CD4-positive, alpha-beta T cell treated with Interleukin-1 beta for 1 hour (primary cell): ENCODE measurements at places on chromosomes 12 and 14.

GRCh38 chr12:121036810-121037326, 2.2 kb downstream of the OASL start:
- peak; percentile 60 for DNase-seq

GRCh38 chr14:96949594-96949993, 152.4 kb downstream of the VRK1 start:
- no peak for DNase-seq

DNA sequence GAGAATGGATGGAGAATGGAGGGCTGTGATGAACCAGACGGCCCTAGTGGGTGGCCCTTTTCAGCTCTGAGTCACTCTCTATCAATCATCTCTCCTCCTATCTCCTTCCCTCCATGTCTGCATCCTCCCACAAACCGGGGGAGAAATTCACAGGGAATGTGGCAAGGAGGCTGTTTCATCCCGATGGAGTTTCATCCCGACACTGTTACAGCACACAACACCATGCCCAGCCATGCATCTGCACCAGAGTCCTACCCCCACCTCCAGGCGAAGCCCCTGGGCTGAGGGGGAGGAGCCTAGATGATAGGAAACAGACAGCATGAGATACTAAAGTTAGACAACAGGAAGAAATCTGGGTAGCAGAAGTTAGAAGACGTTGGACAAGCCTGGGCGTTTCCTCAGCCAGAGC, 20.8 kb downstream of the SLC8B1 start:
- no peak for DNase-seq

GRCh38 chr12:28217805-28218204, 27.5 kb downstream of the CCDC91 start:
- DNase-seq, result no peak

- peak; percentile 30 for DNase-seq
Measured at GRCh38 chr12:50220363-50220995, 53.3 kb upstream of the CERS5 start.

DNA sequence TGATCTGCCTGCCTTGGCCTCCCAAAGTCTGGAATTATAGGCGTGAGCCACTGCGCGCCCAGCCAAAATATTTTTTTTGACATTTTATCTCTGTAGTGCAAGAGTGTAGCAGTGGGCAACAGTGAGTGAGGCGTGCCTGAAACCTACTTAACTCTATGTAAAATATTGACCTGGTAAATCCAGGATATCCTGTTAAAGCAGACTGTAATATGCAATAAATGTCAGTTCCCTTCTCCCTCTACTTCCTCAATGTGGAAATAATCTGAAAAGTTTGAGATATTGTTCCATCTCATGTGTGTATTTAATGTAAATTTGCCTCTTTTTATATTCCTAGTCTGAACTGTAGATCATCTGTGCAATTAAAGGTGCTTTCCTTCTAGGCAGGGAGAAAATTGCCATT, 9.5 kb upstream of the CDK17 start:
- no peak for DNase-seq

- DNase-seq, result no peak
Measured at GRCh38 chr14:63454436-63454835, 88.7 kb downstream of the PPP2R5E start.

DNA sequence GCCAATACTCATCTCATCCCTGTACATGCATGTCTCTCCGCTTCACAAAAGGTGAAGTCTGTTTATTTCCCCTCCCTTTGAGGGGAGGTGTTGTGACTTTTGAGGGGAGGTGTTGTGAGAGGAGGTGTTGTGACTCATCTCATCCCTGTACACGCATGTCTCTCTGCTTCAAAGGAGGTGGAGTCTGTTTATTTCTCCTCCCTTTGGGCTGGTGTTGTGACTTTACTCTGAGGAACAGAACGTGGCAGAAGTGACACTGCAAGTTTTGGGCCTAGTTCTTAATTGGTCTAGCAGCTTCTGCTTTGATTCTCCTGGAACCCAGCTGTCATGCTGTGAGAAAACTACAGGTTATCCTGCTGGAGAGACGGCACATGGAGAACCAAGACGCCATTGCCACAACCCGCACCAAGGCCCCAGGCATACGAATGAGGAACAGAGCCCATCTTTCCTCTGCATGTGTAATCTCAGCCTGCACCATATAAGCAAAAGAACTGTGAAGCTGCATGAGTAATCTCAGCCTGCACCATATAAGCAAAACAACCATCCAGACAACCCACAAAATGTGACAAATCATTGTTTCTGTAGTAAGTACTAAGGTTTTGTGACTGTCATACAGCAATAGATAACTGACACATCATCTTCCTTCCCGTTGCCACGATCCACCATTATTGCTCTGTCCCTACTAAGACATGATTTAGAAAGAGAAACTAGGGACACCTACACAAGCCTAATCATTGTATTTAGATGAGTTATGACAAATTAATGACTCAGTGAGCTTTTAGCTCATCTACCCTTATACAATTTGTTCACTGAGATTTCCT, 30.0 kb downstream of the GALNT4 start:
- peak; percentile 8 for DNase-seq

DNA sequence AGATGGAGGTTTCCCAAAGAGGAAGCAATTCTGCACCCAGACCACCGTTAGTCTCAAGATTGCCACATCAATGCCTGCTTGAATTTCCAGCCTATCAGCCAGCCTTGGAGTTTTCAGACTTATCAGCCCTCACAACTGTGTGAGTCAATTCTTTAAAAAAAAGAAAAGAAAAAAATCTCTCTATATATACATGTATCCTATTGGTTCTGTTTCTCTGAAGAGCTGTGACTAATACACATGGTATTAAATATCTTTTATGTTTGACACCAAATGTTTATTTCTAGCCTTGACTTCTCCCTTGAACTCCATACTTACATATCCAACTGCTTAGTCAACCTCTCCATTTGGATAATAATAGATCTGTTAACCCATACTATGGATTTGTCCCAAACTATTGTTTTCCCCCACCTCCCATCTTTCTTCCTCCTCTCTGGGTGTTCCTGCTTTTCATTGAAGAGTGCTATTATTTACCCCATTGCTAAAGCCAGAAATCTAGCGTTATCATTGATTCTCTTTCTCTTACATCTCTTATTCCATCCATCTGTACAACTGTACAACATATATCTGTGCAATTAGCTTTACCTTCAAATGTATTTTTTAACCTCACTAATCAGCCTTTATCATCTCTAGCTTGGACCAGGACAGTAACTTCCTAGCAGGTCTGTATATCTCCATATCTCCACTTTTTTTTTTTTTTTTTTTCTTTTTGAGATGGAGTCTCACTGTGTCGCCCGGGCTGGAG, 22.7 kb upstream of the EID3 start:
- DNase-seq, result no peak

- no peak for DNase-seq
Measured at GRCh38 chr12:62839869-62840660, 94.9 kb downstream of the PPM1H start.

GRCh38 chr12:12807970-12808702, 5.0 kb upstream of the DDX47 start:
- DNase-seq, result peak; percentile 76

DNA sequence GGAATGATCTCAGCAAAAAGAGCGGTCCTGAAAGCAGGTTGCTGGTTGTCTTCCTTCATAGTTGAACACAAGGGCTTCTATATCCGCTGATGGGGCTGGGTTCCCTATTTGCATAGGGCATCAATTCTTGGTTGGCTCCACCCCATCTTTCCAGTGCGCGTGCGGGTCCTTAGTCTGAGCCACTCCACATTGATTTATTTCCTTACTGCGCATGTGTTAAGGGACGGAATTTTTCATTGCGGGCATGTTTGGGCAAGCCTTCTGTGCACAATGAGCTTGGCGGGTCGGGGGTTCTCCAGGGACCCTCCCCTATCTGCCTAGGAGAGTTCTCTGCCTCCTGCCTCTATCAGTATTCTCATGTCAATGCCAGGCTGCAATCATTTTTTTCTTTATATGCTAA, 21.2 kb upstream of the DLGAP5 start:
- no peak for DNase-seq

GRCh38 chr12:23707270-23707669, 242.2 kb downstream of the SOX5 start:
- no peak for DNase-seq

DNA sequence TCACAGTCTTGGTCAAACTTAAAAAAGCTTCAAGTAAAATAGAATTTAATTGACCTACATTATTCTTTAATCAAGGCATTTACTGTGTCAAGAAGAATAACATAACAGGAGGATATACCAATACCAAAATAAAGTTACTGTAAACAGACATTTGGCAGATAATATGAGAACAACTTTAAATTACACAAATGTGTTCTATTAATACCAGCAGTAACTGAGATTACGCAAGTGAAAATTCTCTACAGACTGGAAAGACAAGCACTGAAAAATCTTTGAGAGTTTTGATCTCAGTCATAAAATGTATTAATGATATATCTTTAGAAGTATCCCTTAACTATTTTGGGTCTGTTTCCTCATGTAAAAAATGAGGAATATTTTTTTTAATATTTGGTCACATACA, 169.2 kb upstream of the SOX5 start:
- DNase-seq, result no peak

DNA sequence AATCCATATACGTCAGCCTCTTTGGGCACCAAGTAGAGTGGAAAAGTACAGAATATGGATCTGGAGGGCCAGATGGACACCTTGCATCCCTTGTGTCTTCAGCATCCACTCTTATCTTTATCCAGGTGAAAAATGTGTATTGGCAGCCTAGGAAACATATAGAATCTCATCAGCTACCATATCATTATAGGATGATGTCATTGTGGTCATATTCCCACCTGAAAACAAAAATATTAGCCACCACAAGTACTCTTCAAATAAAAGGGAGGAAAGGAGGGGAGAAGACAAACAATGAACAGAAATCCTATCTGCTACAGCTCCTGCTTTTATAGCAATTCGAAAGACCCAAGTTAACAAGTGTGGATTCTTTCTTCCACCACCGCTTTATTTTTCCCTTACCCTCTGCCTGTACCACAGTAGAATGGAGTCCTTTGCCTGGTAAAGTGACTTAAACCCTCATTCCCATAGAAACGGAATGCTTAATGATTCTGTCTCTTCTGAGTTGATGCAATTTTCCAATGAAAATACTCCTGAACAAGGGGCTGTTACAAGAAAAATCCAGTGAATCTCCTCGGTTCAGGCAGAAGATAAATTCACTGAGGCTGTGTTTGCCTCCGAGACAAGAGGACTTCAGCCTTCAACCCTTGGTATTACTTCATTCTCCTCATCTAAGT, 13.8 kb upstream of the IL26 start:
- no peak for DNase-seq

GRCh38 chr12:123886931-123887582, 85.6 kb downstream of the CCDC92 start:
- no peak for DNase-seq

DNA sequence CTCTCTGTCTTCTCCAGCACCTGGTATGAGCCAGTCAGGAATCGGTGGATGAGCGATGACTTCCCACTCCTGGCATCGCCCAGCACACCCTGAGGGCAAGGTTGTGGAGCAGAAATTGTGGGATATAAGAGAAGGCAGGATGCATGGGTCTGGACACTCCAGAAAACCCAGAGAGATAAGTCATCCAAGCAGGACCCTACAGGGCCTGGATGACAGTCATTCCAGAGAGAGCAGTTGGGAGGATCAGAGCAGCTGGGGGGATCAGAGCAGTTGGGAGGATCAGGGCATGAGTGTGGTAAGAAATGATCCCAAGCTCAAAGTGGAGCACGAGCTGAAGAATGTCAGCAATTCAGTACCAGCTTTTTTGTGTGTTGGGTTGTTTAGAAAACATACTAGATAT, 4.0 kb downstream of the AGAP2 start:
- no peak for DNase-seq

GRCh38 chr14:32307881-32308582, 21.1 kb upstream of the AKAP6 start:
- no peak for DNase-seq

DNA sequence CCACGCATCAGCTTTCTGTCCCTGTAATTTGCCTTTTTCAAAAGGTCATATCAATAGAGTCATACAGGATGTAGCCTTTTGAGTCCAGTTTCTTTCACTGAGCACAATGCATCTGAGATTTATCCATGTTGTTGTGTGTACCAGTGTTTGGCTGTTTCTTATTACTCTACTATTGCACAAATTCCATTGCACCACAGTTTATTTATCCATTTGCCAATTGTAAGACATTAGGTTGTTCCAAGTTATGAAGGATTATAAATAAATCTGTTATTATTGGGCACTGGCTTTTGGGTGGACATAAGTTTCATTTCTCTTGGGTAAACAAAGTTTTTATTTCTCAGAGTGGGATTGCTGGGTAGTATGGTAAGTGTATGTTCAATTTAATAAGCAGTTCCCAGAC, 68.3 kb upstream of the TBPL2 start:
- no peak for DNase-seq

DNA sequence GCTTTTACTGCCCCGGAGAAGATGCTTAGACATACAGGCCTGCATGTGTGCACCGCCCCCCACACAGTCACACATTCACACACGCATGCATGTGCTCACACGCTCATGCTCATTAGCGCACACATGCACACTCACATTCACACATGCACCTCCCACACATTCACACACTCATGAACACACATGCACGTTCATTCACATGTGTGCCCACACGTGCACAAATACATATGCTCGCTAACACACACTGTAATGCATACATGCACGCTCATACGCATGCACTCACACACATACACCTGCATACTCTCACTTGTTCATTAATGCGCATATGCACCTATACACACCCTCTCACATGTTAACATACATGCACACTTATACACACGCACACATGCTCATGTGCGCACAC, 21.9 kb downstream of the TMEM132C start:
- no peak for DNase-seq

DNA sequence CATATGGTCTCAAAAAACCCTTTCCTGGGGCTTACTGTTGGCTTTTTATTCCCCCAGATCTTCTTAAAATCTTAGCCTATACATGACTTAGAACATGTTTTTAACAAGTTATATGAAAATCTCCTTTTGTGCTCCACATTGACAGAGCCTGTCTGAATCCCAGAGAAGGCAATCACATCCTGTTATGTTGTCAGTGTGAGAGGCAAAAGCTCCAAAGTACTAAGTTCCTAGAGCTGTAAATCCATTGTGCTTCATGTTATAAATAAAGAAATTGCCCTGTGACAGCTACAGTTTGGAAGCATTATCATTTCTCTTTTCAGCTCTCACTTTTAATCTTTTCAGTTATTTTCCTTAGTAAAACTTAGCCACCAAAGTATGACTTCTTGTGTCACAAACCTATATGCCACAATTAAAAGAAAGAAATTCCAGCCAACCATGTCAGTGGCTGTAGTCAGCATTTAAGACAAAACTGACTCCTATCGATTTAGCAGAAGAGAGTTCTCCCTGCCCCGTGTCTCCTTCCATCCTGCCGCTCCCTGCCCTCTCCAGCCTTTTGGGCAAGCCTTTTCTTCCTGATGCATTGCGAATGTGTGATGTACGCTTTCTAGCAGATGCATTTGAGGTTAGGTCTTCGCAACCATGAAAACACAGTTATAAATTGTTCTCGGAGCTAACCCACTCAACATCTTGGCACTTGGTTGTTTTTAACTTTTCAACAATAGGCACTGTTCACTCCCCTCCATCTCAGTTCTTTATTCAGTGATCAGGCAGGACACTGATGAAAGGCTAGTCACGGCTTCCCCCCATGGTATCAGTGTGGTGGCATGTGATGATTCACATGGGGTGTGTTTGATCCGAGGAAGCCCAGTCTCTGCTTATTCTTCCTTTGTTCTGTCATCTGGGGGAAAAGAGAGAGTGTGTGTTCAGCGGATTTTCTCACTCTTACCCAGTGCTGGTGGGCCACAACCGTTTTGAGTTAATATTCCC, 143.5 kb downstream of the SSPN start:
- DNase-seq, result no peak

- DNase-seq, result no peak
Measured at GRCh38 chr14:20556500-20557211, 4.2 kb downstream of the RNASE9 start.

- no peak for DNase-seq
Measured at GRCh38 chr14:75489480-75489837, 32.8 kb upstream of the BATF start.
